Activated T-cell treated with anti-CD3 and anti-CD28 coated beads, Interleukin-2, amount 50 U/mL, for 72 hours (primary cell): ENCODE measurements at places on chromosomes 7 and 10.

- DNase-seq = no peak
These were observed 125.2 kb downstream of the MAD1L1 start for GRCh38 chr7:2107386-2108070.

GRCh38 chr10:18607503-18608378 lies 43.6 kb downstream of the NSUN6 start:
- DNase-seq = no peak

DNA sequence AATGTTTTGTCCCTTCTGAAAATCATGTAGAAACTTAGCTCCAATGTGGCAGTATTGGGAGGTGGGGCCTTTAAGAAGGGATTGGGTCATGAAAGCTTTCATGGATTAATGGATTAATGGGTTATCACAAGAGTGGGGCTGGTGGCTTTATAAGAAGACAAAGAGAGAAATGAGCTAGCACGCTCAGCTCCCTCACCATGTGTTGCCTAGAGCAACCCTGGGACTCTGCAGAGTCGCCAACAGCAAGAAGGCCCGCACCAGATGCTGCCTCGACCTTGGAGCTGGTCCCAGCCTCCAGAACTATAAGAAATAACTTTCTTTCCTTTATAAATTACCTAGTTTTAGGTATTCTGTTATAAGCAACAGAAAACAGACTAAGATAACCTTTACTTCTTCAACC lies 74.9 kb upstream of the HECW1 start:
- DNase-seq = no peak

GRCh38 chr10:124996127-124996853 lies 54.4 kb downstream of the ZRANB1 start:
- no peak for DNase-seq

DNA sequence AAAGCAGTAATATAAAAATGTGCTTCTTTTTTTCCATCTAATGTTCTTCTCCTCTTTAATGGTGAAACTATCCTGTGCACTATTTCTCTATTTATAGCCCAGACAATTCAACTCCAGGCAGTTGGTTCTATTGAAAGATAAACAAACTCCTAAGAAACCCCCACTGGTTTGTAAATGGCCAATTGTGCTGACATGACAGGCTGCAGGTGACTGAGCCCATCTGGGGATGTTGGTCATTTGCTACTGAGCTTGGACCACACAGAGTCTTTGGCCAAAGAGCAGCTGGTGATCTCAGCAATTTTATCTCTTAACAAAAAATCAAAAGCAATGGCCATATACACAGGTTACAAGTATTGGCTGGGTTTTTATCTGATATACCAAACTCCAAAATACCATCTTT lies 631.8 kb upstream of the CELF2 start:
- no peak for DNase-seq

- no peak for DNase-seq
These were observed 14.6 kb upstream of the ZEB1 start for GRCh38 chr10:31304291-31304970.

- DNase-seq = no peak
These were observed 299.7 kb downstream of the ZEB1 start for GRCh38 chr10:31618541-31619291.

DNA sequence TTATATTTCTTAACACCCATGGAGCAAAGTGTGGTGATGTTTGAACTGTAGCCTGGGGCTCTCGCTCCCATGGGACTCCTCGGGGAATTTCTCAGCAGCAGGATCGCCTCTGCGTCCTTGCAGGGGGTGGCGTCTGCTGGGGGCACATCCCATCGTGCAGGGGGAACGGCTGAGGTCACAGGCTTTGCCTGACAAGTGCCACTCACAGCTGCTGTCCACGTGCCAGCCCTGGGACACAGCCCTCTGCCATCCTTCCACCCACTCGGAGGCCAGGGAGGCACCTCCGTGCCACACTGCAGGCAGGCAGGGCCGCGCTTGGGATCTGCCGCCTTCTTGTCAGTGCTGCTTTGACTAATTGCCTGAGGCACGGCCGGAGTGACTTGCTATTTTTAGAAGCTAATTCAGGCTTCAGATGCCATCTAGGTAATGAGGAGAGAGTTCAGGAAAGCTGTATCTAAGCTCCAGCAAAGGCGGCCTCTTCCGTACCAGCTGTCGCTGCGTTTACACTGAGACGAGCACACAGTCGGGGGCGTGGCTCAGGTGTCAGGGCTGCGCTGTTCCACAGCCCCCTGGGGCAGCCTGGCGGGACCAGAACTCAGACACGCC lies 45.7 kb downstream of the PITRM1 start:
- no peak for DNase-seq

DNA sequence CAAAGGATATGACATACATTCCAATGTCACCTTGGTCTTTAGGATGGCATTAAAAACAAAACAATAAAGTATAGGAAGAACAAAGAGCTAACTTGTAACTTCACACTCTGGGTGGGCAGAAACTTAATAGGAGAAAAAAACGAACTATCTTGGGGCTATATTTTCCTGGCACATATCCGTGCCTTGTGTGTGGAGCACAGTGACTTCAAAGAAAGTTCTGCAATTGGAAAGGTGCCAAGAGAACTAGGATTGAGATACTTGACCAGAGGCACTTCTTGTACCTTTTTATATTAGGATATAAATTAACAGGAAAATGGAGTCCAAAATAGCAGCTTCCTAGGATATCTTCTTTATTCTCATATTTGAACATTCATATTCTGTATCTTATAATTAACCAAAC lies 148.4 kb downstream of the SEMA3D start:
- no peak for DNase-seq

DNA sequence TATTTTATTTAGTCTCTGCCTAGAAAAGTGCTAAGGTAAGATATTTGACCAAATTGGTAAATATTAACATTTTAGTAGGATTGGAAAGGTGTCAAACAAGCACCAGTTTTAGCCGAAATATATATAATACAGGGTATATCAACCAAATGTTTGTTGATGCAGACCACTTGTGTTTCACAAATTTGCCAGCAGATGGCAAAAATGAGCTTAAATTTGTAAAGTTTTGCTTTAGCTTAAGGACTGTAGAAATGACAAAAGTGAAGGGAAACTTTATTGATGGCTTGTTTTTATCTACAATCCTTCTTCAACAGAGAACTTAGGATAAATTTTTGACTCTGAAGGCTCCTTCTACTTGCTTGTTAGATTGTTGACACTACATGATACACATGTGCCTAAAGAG lies 4.8 kb upstream of the POLR1F start:
- DNase-seq = peak; percentile 27

DNA sequence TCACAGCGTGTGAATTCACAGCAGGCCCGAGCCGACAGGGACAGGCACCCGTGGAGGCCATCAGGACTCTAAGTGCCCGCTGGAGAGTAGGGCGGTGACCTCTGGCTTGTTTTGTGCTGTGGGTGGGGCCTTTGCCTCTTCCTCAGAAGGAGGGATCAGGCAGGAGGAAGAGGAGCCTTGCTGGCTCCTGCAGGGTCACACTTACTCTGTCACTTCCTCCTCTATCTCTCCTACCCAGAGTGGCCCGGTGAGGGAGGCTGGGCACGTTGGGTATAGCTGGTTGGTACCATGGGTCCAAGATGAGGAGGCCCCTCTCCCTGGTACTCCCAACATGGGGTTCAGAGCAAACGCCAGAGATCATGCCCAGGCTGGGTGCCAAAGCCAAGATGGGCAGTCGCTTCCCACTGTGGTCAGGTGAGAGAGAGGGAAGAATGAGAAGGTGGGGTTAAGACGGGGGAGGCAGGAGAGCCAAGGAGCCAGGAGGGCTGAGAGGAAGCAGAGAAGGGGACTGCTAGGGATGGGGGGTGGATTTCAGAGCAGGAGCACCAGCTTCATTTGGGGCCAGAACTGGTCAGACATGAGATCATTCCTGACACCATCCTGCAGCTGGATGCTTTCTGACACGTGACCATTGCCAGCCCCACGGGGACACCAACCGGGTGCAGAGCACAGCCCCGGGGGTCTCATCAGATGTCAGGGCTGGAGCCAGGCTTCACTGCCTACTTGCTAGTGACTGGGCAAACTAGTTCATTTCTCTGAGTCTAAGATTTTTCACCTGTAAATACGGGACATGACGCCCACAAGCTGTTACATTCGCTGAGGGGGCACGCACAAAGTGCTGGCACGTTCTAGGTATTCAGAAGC lies 54.8 kb upstream of the CACUL1 start:
- no peak for DNase-seq

DNA sequence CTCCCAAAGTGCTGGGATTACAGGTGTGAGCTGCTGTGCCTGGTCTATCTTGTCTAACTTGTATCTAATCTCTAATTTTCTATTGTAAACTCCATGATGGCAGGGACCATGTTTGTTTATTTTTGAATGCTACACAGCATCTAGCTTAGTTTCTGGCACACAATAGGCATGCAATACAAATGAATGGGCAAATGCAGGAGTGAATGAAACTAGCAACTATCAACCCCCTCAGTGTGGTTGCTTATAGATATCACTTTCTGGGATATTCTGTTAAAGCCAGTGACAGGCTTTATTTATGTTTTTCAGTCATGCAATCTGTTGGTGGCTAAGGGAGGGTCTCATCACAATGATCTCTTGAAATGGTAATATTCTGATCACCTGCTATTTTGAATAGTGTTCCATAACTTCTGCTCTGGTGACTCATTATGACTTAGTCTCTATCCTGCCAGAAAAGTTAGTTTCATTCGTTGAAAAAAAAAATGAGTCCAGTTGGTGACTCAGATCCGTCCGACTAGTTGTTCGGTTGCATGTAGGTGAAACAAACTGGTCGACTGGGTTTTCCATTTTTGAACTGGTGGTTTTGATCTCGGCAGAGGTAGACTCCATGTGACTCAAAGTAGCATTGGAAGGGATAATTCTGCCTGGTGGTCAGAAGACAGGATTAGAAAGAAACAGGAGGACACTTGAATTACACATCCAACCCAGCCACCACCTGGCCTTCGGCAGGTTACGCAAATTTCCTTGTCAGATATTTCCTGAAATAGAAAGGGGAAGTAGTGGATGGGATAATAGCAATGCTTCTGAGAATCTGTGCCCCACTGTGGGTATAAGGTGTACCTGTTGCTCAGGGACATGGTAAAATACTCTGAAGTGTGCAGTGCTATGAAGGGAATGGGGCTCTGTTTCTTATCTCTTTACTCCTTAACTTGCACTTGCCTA lies 76.8 kb downstream of the GATA3 start:
- DNase-seq = peak; percentile 76

GRCh38 chr10:10794046-10794445 lies 223.6 kb upstream of the CELF2 start:
- no peak for DNase-seq

DNA sequence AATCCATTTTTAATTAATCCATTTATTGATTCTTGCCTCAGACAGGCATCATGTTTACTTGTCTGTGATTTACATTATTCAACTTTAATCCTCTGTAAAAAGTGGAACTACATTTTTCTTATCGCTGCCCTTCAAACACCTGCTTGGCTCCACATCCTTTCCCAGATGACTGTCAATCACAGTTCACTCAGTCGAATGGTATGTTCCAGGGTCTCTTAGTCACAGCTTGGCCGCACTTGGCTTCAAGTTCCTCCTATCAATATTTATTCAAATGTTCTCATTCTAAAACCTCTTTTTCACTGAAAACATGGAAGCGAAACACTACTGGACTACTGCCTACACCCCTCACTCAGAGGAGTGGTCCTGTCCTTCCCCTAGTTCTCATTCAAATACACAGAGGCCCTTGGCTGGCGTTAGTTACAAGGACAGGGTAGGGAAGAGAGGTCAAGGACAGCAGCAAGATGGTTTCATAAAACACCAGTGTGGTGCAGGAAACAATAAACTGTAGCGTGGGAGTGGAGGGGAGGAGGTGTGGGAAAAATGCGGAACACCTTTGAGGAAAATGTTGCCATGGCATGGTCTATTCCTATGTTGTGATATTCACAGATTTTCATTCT lies 143.2 kb downstream of the USP6NL start:
- no peak for DNase-seq

DNA sequence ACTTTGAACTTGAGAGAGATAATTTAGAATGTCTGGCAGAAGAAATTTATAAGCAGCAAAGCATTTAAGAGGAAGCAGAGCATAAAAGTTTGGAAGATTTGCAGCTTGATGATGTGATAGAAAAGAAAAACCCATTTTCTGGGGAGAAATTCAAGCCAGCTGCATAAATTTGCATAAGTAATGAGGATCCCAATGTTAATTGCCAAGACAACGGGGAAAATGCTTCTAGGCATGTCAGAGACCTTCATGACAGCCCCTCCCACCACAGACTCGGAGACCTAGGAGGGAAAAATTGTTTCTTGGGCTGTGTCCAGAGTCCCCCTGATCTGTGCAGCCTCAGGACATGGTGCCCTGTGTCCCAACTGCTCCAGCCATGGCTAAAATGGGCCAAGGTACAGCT lies 263.6 kb upstream of the POT1 start:
- DNase-seq = no peak

- DNase-seq = no peak
These were observed 38.4 kb downstream of the SVIL start for GRCh38 chr10:29596356-29596755.

DNA sequence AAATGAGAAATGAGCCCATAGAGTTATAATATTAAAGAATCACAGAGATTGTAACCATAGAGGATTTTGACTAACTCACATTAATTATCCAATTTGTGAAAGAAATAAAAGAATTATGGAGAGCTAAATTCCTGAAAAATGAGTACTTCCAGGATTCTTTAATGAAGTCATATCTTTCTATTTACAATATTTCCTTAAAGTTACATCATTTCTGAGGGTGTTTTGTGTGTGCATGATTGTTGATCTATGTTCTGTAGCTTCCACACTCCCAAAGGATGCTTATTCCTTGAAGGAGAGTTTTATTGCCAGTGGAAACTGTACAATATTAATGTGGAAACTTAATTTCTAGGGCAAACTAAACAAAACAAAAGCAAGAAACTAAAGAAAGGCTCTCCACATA lies 299.6 kb downstream of the MDFIC start:
- DNase-seq = no peak

DNA sequence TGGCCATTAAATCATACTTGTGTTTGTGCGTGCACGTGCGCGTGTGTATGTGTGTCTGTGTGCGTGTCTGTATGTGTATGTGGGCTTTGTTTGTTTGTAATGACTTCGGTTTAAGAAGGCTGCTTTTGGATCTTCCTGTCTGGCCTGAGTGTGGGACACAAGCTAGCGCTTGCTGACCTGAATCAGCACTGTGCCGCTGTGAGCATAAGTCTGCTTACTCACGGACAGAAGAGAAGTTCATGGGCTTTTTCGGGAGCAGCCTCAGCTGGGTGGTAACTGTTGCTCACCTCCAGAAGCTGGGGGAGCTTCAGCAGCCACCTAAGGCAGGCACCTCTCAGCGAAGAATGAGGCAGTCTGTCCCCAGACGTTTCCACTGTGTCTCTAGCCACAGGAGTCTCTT lies 56.1 kb upstream of the TRUB1 start:
- DNase-seq = no peak

GRCh38 chr7:136528329-136528728 lies 340.1 kb upstream of the CHRM2 start:
- no peak for DNase-seq
